ENCODE measurements at places on chromosomes 16 and 17.

GRCh38 chr17:50203086-50203485 is 1.7 kb upstream of the COL1A1 start:
- H3K27ac ChIP-seq, result no peak overlapping the region
- peaks cover 17% of the 10 kb centered on the region for H3K4me1 ChIP-seq
- H3K36me3 ChIP-seq, result no peaks in the 10 kb centered on the region
- DNase-seq, result no peak
- H3K4me3 ChIP-seq, result no peak overlapping the region
- peaks cover 75% of the 10 kb centered on the region for H3K27me3 ChIP-seq

- H3K36me3 ChIP-seq, result peaks cover 11% of the 10 kb centered on the region
- H3K4me1 ChIP-seq, result peaks cover 21% of the 10 kb centered on the region
- H3K4me3 ChIP-seq, result peak overlapping the region; percentile 39
- H3K27me3 ChIP-seq, result no peaks in the 10 kb centered on the region
- no peak for DNase-seq
These were observed 7.9 kb downstream of the QPRT start for GRCh38 chr16:29686740-29687332.

- H3K27me3 ChIP-seq, result peaks cover 6% of the 10 kb centered on the region
- no peaks in the 10 kb centered on the region for H3K4me1 ChIP-seq
- H3K4me3 ChIP-seq, result no peak overlapping the region
- no peak for DNase-seq
- H3K27ac ChIP-seq, result no peak overlapping the region
- H3K36me3 ChIP-seq, result no peaks in the 10 kb centered on the region
These were observed 44.6 kb downstream of the SOX8 start for GRCh38 chr16:1026057-1026783.

- no peak overlapping the region for H3K27ac ChIP-seq
- H3K4me3 ChIP-seq, result no peak overlapping the region
- H3K27me3 ChIP-seq, result no peaks in the 10 kb centered on the region
- no peak for DNase-seq
- H3K36me3 ChIP-seq, result peaks cover 52% of the 10 kb centered on the region
These were observed 24.1 kb downstream of the XYLT1 start for GRCh38 chr16:17446661-17447060.

DNA sequence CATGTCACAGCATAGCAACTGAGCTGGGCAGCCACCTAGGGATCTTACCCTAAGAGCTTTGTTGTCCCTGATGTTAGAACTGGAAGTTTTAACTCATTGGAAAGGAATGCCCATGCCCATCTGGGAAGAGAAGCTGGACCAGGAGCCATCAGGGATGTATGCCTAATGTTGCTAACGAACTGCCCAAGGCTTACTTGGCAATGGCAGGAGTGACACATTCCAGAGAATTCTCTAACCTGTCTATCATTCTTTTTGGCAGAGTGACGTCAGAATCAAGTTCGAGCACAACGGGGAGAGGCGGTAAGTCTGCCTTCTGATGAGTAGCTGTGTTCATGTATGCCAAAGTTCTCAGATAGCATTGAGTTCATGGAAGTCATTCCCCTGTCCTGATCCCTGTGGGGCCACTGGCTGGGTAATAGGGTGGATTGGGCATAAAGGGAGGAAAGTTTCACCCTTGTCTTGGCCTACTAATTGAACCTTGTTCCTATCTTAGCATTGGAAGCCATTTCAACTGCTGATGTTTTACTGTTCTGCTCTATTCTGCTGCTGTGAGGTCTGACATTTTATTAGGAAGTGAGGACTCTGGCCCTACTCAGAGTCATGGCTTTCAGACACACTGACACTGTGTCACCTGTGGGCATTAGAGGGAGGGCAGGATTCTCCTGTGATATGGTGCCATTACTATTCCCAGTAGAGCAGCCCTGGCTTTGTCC is 23.7 kb downstream of the MAP3K3 start:
- no peak for DNase-seq
- H3K27ac ChIP-seq, result no peak overlapping the region
- no peak overlapping the region for H3K4me3 ChIP-seq

- H3K27me3 ChIP-seq, result no peaks in the 10 kb centered on the region
- H3K27ac ChIP-seq, result no peak overlapping the region
- H3K4me3 ChIP-seq, result no peak overlapping the region
- no peaks in the 10 kb centered on the region for H3K36me3 ChIP-seq
These were observed 1.0 kb upstream of the KRTAP4-2 start for GRCh38 chr17:41178843-41179616.

DNA sequence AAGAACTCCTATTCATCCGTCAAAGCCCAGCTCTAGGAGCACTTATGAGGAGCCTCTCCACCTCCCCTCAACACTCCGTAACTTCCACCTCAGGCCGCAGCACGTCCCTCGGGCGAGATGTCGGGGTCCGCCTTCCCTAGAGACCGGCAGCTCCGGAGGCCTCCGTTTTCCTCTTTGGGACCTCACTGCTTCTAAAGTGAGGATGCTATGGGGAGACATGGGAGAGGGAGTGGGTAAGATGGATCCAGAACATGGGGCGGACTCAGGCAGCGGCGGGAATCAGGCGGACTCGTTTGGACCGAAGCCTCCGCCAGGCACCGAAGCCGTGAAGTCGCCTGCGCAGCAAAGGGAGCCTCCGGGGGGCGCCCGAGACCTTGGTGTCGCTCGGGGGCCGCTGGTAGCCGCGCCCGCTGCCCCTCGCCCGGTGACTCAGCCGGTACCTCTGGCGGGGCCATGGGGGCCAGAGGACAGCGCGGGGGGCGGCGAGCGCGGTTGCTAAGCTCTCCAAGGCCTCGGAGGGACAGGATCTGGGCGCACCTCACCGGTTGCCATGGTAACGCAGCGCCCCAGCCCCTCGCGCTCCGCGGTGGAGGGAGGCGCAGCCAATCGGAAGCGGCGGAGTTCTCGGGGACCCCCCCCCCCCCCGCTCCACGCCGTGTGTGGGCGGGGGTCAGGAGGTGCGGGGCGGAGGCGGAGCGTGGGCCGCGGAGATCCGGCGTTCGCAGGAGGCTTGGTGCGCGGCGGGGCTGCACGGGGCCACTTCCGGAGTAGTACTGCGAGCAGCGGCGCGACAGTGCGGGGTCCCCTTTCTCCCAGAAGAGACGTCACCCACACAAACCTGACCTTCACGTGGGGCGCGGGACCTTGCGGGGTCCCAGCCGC is 1.3 kb upstream of the HIC1 start:
- H3K27me3 ChIP-seq, result peaks cover 14% of the 10 kb centered on the region
- H3K4me1 ChIP-seq, result peaks cover 18% of the 10 kb centered on the region
- H3K36me3 ChIP-seq, result peaks cover 3% of the 10 kb centered on the region
- DNase-seq, result peak; percentile 90
- peak overlapping the region; percentile 75 for H3K27ac ChIP-seq

DNA sequence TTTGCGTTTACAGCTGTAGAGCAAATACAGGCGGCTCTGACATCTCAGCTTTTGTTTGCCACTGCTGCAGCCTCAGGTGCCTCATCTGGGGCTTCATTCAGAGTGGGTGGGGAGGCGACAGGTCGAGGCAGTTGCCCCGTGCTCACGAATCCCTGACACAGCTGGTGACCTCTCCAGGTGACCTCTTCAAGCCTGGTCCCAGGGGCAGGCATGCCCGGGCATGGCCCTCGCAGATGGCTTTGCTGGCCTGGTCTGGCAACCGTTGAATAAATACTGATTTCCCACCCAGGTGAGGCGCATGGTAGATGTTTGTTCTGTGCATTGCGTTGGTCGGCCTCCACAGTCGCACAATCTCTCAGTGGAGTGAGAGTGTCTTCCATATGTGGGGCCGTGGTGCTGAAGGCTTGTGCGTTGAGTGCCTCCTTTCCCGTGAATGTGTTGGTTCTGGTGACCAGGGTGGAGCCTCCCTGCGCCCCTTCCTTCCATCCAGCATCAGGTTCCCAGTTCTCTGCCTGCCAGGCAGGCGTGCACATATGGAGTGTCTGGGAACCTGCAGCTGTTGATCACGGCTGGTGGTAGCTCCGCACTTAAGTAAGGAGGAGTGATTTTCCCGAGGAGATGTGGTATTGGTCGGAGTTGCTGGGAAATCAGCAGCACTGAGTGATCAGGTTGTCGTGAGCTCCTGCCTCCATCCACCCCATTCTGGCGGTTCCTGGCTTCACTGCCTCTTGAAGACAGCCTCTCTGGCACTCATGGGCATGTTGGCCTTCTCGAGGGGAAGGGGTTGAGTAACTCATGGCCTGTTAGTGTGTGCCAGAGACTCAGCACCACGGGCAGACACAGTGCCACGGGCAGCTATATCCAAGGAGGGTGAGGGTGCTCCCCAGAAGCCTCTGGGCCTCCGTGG is 149.7 kb downstream of the RPTOR start:
- peaks cover 32% of the 10 kb centered on the region for H3K4me1 ChIP-seq
- peak overlapping the region; percentile 59 for H3K27ac ChIP-seq
- DNase-seq, result no peak
- no peaks in the 10 kb centered on the region for H3K27me3 ChIP-seq
- peaks cover 12% of the 10 kb centered on the region for H3K36me3 ChIP-seq

DNA sequence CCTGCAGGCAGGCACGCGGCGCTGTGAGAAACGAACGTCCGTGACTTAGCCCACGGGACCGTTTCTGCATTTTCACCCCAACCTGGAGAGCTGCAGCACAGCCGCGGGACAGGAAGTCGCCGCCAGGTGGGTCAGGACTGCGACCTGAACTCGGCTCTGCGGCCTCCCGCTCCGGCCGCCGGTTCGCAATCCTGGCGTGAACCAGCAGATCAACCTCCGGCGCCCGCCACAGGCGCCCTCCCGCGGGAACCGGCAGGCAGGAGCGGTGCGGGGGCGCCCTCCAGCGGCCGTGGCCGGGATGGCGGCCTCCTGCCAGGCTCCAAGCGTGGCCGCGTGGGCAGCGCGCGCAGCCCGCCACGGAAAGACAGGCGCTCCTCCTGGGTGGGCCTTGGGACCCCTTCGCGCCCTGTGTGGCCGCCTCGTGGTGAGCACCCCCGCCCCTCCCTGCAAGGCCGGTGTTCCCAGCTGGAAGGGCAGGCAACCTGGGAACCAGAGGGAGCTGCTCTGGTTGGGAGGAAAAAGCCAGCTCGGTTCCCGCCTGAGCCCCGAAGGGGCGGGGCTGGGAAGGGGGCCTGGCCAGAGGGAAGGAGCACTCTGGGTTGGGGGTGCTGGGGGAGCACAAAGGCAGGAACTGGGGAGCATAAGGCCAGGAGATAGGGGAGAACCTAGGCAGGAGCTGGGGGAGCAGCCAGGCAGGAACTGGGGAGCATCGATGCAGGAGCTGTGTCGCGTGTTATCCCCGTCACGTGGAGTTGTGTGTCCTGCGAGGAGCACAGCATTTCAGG is 28.2 kb downstream of the ACTG1 start:
- DNase-seq, result peak; percentile 97
- peak overlapping the region; percentile 10 for H3K4me3 ChIP-seq
- peaks cover 9% of the 10 kb centered on the region for H3K4me1 ChIP-seq
- H3K27ac ChIP-seq, result no peak overlapping the region
- H3K27me3 ChIP-seq, result peaks cover 38% of the 10 kb centered on the region
- no peaks in the 10 kb centered on the region for H3K36me3 ChIP-seq

- peaks cover 17% of the 10 kb centered on the region for H3K4me1 ChIP-seq
- H3K36me3 ChIP-seq, result no peaks in the 10 kb centered on the region
- no peak overlapping the region for H3K27ac ChIP-seq
- peak; percentile 47 for DNase-seq
- H3K27me3 ChIP-seq, result no peaks in the 10 kb centered on the region
These were observed 3.6 kb upstream of the HROB start for GRCh38 chr17:44137891-44138709.

DNA sequence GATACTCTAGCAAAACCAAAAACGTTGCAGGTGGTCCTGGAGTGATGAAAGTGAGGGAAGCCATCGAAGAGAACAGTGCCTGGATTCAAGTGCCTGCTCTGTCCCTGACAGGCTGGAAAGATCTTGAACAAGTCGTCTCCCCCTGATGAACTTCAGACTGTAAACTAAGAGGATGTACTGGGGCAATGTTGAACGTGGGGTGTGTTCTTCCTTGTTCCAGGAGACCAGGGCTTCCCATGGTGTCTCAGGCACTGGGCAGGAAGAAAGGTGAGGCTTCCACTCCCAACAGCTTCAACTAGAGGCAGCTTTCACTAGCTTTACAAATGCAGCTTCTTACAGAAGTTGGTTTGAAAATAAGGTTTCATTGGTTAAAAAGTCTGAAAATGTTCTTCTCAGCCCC is 21.4 kb upstream of the NF1 start:
- H3K27ac ChIP-seq, result no peak overlapping the region
- H3K4me3 ChIP-seq, result no peak overlapping the region
- no peaks in the 10 kb centered on the region for H3K36me3 ChIP-seq
- H3K4me1 ChIP-seq, result peaks cover under 1% of the 10 kb centered on the region
- DNase-seq, result no peak

- peaks cover 53% of the 10 kb centered on the region for H3K4me1 ChIP-seq
- H3K27ac ChIP-seq, result peak overlapping the region; percentile 89
- no peaks in the 10 kb centered on the region for H3K27me3 ChIP-seq
- H3K4me3 ChIP-seq, result peak overlapping the region; percentile 59
- H3K36me3 ChIP-seq, result peaks cover 14% of the 10 kb centered on the region
These were observed 4.3 kb upstream of the GGA2 start for GRCh38 chr16:23514381-23515152.

- no peaks in the 10 kb centered on the region for H3K4me1 ChIP-seq
- H3K27me3 ChIP-seq, result no peaks in the 10 kb centered on the region
- no peak for DNase-seq
- H3K27ac ChIP-seq, result no peak overlapping the region
These were observed 260.5 kb downstream of the CBLN1 start for GRCh38 chr16:49021136-49021535.

GRCh38 chr16:9941245-9941644 is 241.0 kb downstream of the GRIN2A start:
- no peaks in the 10 kb centered on the region for H3K36me3 ChIP-seq
- no peak for DNase-seq
- no peaks in the 10 kb centered on the region for H3K4me1 ChIP-seq
- H3K27me3 ChIP-seq, result no peaks in the 10 kb centered on the region
- no peak overlapping the region for H3K4me3 ChIP-seq

GRCh38 chr17:32157225-32157624 is 14.9 kb downstream of the RHOT1 start:
- DNase-seq, result no peak
- H3K36me3 ChIP-seq, result peaks cover 20% of the 10 kb centered on the region
- H3K4me3 ChIP-seq, result no peak overlapping the region
- no peak overlapping the region for H3K27ac ChIP-seq
- no peaks in the 10 kb centered on the region for H3K27me3 ChIP-seq

DNA sequence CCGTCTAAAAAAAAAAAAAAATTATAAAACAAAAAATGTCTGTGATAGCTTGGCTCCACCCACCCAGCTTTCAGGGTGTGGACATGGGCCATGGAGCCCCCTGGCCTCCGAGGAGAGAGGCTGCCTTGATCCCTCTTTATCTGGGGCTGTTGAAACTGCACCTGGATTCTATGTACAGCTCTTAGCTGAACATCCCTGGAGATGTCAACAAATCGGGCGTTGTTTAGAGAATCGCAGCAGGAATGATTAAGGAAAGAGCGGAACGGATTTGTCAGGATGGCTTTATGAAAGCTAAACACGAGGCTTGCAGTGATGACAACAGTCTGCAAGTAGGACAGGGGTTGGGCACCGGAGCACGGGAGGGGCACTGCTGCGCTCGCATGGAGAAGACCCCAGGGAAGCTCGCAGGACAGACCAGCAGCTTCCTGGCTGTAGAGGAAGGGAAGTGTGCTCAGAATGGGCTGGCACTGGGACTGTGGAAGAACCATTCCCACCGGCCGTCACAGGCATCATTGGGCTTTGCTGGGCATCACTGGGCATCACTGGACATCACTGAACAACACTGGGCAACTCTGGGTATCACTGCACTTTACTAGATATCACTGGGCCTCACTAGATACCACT is 195.8 kb upstream of the FOXF1 start:
- H3K4me3 ChIP-seq, result no peak overlapping the region
- no peak for DNase-seq
- H3K4me1 ChIP-seq, result no peaks in the 10 kb centered on the region
- H3K27me3 ChIP-seq, result peaks cover 2% of the 10 kb centered on the region

- peaks cover 42% of the 10 kb centered on the region for H3K4me1 ChIP-seq
- no peaks in the 10 kb centered on the region for H3K36me3 ChIP-seq
- H3K27me3 ChIP-seq, result no peaks in the 10 kb centered on the region
- H3K27ac ChIP-seq, result no peak overlapping the region
These were observed 13.9 kb downstream of the CYB561 start for GRCh38 chr17:63431939-63432804.
